ENCODE measurements at places on chromosomes 7 and 10.

DNA sequence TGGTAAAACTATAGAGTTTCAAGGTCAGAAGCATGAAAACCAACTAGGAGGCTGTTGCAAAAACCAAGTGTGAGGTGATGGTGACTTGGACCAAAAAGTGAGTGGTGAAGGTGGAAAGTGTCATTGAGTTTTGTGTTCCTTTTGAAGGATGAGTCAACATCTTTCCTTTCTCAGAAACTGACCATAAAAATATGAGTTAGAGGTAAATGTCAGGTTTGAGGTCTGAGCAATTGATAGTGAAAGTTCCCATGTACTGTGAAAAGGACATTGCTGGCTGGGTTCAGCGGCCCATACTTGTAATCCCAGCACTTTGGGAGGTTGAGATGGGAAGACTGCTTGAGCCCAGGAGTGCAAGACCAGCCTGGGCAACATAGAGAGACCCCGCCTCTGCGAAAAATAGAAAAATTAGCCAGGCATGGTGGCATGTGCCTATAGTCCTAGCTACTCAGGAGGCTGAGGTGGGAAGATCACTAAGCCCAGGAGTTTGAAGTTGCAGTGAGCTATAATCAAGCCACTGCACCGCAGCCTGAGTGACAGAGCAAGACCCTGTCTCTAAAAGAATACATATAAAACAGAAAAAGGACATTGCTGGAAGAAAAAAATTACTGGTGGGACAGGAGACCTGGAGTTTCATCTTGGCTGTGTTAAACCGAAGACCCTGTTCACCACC is 89.3 kb upstream of the ARID5B start:
- H3K36me3 ChIP-seq: no peaks in the 10 kb centered on the region
- ATAC-seq: peak; percentile 54
- H3K27me3 ChIP-seq: peaks cover 7% of the 10 kb centered on the region
- H3K4me1 ChIP-seq: no peaks in the 10 kb centered on the region

GRCh38 chr10:123994417-123995081 is 98.8 kb downstream of the CHST15 start:
- H3K4me3 ChIP-seq: peak overlapping the region; percentile 64
- no peaks in the 10 kb centered on the region for H3K4me1 ChIP-seq
- H3K27ac ChIP-seq: no peak overlapping the region
- peaks cover 50% of the 10 kb centered on the region for H3K27me3 ChIP-seq

- H3K4me3 ChIP-seq: peak overlapping the region; percentile 77
- peaks cover 24% of the 10 kb centered on the region for H3K4me1 ChIP-seq
- H3K27me3 ChIP-seq: peaks cover 5% of the 10 kb centered on the region
- H3K36me3 ChIP-seq: no peaks in the 10 kb centered on the region
Observed at GRCh38 chr10:11441151-11441535, 170.3 kb downstream of the USP6NL start.

GRCh38 chr7:83976302-83976701 is 218.3 kb downstream of the SEMA3A start:
- no peak overlapping the region for H3K27ac ChIP-seq
- no peaks in the 10 kb centered on the region for H3K36me3 ChIP-seq
- H3K4me3 ChIP-seq: no peak overlapping the region
- no peaks in the 10 kb centered on the region for H3K27me3 ChIP-seq
- no peak for ATAC-seq
- no peaks in the 10 kb centered on the region for H3K4me1 ChIP-seq

- ATAC-seq: no peak
- peaks cover 17% of the 10 kb centered on the region for H3K36me3 ChIP-seq
- no peak overlapping the region for H3K4me3 ChIP-seq
Observed at GRCh38 chr10:35005868-35006267, 84.3 kb downstream of the CUL2 start.

DNA sequence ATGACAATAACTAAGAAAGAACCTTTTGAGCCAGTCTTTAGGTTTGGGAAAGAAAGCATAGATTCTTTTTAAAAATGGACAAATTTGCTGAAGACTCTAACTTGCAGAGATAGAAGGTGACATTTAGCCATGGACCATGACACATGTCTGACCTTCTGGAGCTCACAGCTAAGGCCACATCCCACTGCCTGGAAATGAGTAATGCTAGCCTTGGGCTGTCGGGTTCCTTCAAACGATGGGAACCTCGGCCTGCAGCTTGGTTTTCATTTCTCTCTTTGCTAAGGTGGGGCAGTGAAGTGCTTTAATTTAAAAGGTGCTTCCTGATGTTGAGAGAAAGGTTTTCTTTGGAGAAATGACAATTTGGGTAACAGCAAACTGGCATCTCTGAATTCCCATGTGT is 223.2 kb downstream of the FANK1 start:
- H3K4me1 ChIP-seq: no peaks in the 10 kb centered on the region
- no peaks in the 10 kb centered on the region for H3K36me3 ChIP-seq
- no peak overlapping the region for H3K4me3 ChIP-seq
- ATAC-seq: no peak

DNA sequence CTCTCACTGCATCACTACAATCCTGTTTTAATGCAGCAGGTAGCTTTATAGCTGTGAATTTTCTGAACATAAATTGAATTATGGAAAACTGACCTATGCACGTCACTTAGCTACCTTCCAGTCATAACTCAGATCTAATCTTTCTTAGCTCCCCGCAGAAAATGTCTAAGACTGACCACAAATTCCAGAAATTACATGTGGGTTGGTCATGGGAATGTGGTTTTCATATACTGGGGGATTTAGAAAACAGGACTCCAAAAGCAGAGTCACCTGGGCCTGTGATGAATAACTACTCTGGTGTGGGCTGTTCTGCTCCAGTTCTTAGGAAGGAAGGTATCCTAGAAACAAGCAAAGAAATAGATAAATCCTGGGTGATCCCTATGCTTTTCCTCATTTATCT is 178.4 kb upstream of the LRRTM3 start:
- no peaks in the 10 kb centered on the region for H3K4me1 ChIP-seq
- H3K27me3 ChIP-seq: no peaks in the 10 kb centered on the region
- H3K27ac ChIP-seq: no peak overlapping the region
- H3K36me3 ChIP-seq: no peaks in the 10 kb centered on the region

DNA sequence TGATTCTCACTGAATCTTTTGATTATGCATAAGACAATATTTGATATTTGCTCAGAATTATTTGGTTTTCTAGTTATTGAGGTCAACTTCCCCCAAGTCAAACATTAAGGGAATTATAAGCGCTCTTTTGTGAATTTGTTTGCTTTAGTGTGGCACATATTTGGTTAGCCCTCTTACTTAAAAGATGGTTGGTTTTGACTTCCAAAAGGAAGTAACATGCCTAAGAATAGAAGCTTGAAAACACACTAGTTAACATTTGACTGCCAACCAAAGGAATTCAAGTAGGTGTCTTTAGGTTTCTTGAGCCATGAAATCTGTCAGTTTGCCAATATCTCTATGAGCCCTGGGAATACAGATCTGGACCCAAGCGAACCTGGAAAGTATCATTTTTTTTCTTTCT is 24.9 kb downstream of the STEAP4 start:
- H3K4me1 ChIP-seq: no peaks in the 10 kb centered on the region
- H3K4me3 ChIP-seq: no peak overlapping the region
- peaks cover 7% of the 10 kb centered on the region for H3K27me3 ChIP-seq
- ATAC-seq: no peak
- no peak overlapping the region for H3K27ac ChIP-seq
- no peaks in the 10 kb centered on the region for H3K36me3 ChIP-seq

DNA sequence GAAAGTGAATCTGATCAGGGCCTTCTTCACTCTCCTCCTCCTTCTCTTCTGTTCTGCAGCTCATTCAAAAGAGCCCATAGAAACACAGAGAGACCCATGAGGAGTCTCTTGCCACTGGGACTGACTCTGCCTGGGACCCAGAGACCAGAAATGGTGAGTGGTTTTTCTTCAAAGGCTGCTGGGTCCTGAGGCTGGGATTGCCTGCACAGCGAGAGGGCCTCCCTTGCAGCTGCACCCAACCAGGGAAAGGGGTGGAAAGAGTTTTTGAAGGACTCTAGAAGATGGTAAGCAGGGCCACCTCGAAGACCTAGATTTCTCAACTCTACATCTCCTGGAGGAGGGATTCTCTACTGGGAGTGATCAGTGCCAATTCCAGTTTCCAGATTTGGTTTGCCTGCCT is 15.5 kb upstream of the HOXA13 start:
- no peak overlapping the region for H3K4me3 ChIP-seq
- no peaks in the 10 kb centered on the region for H3K36me3 ChIP-seq
- peaks cover 69% of the 10 kb centered on the region for H3K27me3 ChIP-seq
- no peak for ATAC-seq
- no peaks in the 10 kb centered on the region for H3K4me1 ChIP-seq
- no peak overlapping the region for H3K27ac ChIP-seq

GRCh38 chr10:77987671-77988255 is 41.6 kb downstream of the POLR3A start:
- H3K27ac ChIP-seq: peak overlapping the region; percentile 41
- peaks cover 100% of the 10 kb centered on the region for H3K36me3 ChIP-seq
- no peaks in the 10 kb centered on the region for H3K4me1 ChIP-seq
- no peak for ATAC-seq
- H3K4me3 ChIP-seq: no peak overlapping the region

DNA sequence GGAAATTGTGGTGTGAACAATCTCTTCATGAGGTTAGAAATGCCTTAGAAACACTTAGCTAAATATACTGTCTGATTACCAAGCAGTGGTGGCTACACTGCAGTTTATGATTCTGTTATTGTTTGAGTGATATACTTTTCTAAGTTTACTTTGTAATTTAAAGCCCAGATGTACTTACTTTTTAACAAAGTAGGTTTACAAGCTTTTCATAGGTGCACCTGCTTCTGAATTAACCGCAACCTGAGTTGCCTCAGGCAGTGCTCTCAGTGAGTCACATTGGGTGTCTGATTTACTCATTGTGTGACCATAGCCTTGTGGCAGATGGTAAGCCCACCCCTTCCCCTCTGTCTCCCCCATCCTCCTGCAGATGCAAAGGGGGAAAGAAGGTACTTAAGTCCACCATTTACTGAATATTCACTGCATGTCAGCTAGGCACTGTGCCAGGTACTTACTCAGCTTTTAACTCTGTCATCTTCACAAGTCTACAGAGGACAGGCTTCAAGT is 9.0 kb downstream of the MTURN start:
- ATAC-seq: peak; percentile 65
- peaks cover 5% of the 10 kb centered on the region for H3K4me1 ChIP-seq
- H3K36me3 ChIP-seq: no peaks in the 10 kb centered on the region
- no peak overlapping the region for H3K27ac ChIP-seq

- H3K27ac ChIP-seq: no peak overlapping the region
- no peak for ATAC-seq
- no peaks in the 10 kb centered on the region for H3K4me1 ChIP-seq
Observed at GRCh38 chr10:3010816-3011460, 56.4 kb upstream of the PFKP start.

DNA sequence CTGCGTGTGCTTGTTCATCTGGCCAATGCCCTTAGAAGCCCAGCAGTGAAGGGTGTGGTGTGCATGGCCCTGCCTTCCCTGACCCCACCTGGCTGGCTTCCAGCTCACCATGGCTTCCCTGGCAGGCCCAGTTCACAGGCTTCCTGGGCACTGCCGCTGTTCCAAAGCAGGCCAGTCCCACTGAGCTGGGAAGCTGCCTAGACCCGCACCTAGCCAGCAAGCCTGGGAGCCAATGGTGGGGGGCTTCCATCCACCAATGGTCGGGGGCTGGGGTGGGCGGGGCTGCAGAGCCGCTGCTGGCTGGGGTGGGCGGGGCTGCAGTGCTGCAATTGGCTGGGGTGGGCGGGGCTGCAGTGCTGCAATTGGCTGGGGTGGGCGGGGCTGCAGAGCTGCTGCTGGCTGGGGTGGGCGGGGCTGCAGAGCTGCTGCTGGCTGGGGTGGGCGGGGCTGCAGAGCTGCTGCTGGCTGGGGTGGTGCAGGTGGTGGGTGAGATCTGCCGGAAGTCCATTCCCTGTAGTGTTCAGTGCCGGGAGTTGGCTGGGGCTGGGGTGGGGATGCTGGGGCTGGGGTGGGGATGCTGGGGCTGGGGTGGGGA is 12.4 kb downstream of the CALY start:
- H3K36me3 ChIP-seq: no peaks in the 10 kb centered on the region
- H3K4me3 ChIP-seq: no peak overlapping the region
- H3K4me1 ChIP-seq: peaks cover 2% of the 10 kb centered on the region
- ATAC-seq: peak; percentile 68
- H3K27ac ChIP-seq: no peak overlapping the region

GRCh38 chr10:60463746-60464145 is 74.1 kb upstream of the ANK3 start:
- ATAC-seq: no peak
- H3K27ac ChIP-seq: no peak overlapping the region
- no peaks in the 10 kb centered on the region for H3K27me3 ChIP-seq
- H3K4me1 ChIP-seq: peaks cover 5% of the 10 kb centered on the region
- no peak overlapping the region for H3K4me3 ChIP-seq

DNA sequence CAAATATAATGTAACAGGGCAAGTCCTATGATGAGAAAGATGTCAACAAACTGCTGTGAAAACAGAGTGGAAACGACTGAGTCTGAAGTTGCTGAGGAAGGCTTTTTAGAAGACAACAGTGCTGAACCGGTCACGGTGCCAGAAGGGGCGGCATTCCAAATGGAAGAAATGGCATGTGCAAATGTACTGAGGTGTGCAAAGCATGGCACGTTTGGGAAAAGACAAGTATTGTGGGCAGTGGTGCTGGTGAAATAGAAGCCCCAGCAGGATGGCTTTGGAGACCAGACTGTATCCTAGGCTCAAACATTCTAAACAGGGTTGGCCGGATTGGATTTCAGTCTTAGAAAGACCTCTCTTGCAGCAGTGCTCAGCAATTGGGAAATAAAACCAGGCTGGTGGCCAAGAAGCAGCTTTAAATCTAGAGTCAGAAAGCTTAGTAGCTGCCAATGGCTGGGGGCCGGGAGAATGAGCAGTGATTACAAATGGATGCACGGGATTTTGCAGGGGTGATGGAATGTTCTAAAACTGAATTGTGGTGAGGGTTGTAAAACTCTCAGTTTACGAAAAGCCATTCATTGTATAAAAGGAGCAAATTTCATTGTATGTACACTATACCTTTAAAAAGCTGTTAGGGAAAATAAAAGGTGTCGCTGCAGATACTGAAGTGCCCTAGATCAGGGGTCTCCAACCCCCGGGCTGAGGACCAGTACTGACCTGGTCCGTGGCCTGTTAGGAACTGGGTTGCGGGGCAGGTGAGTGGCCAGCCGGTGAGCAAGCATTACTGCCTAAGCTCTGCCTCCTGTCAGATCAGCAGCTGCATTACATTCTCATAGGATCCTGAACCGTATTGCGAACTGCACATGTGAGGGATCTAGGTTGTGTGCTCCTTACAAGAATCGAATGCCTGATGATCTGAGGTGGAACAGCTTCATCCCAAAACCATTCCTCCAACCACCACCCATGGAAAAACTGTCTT is 141.6 kb downstream of the HIBADH start:
- H3K27ac ChIP-seq: no peak overlapping the region
- no peak overlapping the region for H3K4me3 ChIP-seq
- peaks cover 13% of the 10 kb centered on the region for H3K36me3 ChIP-seq
- no peak for ATAC-seq
- H3K4me1 ChIP-seq: no peaks in the 10 kb centered on the region
- no peaks in the 10 kb centered on the region for H3K27me3 ChIP-seq

- no peak overlapping the region for H3K4me3 ChIP-seq
- no peak for ATAC-seq
- H3K4me1 ChIP-seq: peaks cover 5% of the 10 kb centered on the region
- peaks cover 31% of the 10 kb centered on the region for H3K27me3 ChIP-seq
Observed at GRCh38 chr10:29322918-29323317, 34.0 kb downstream of the LYZL1 start.
